ENCODE measurements at places on chromosomes 2 and 18.

DNA sequence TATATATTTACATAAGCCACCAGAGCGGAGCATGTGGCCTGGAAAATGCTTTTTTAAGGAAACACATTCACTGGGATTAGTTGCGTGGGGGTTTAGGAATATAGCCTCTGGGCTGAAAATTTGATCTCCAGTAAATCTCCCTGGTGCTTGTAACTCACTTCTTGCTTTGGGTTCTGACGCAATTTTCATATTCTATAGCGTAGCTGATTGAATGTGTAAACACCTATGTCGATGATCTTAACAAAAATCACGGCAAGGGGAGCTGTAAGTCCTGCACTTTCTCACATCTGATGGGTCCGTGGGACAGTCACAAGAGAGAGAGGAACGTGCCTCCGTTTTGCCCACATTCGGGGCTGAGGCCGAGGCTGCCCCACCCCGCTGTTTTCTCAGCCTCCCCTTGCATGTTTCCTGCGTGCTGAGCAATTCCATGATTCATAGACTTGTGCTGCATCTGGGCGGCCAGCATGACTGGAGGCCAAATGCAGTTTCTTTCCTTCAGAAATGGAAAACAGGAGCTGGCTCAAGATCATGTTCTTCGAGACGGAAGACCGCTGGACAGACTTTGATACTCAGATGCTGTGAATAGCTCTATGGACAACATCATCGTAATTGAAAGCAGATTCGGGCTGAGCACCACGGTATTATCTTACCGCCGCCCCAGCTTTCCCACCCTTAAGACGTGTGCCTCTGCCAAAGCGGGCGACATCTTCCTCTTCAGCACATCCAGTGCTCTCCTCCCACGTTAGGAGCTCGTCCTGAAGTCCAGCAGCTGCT is 109.2 kb downstream of the TMEM18 start:
- no peak for DNase-seq

GRCh38 chr18:63399300-63399699 is 23.0 kb downstream of the VPS4B start:
- DNase-seq = no peak

GRCh38 chr18:77021075-77021474 is 111.5 kb downstream of the MBP start:
- DNase-seq = no peak

DNA sequence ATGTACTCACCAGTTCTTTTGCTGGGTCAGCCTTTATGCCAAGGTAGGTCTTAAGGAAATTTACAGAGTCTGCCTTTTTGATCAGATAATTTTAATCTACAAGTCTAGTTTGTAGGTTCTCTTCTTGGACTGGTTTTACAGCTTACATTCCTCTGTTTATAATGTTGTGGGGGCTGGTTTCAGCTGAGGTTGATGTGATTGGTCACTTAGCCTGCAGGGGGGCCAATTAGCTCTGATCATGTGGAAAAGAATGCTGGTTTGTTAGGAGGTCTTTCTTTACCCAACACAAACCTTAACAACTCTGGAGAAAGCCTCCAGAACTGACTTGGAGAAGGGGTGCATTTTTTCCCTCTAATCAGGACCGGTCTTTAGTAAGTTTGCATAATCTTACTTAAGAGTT is at the start of gene KCNJ13:
KCNJ13 (minus strand) TSS at position 131 of the 400 bp plus-strand sequence. CDS start 5,203 bp downstream, outside the sequence.
- no peak for DNase-seq

GRCh38 chr2:74327199-74327598 is 16.0 kb downstream of the SLC4A5 start:
- DNase-seq = no peak

DNA sequence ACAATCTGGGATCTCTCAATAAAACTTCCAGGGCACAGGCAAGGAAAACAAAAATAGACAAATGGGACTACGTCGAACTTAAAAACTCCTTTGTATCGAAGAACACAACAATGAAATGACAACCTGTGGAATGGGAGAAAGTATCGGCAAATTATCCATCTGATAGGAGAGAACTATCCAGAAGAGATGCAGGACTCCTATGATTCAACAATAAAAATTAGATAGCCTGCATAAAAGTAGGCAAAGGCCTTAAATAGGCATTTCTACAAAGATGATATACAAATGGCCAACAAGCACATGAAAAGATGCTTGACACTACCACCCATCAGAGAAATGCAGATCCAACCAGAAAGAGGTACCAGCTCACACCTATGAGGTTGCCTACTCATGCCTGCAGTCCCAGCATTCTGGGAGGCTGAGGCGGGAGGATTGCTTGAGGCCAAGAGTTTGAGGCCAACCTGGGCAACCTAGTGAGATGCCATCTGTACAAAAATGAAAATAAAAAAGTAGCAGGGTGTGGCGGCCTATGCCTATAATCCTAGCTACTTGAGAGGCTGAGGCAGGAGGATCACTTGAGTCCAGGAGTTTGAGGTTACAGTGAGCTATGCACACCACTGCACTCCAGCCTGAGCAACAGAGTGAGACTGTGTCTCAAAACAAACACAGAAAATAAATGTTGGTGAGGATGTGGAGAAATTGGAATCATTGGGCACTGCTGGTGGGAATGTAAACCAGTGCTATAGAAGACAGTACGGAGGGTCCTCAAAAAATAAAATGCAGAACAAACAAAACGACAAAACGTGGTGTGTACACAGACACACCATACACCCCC is 21.6 kb downstream of the TWIST2 start:
- DNase-seq = no peak

DNA sequence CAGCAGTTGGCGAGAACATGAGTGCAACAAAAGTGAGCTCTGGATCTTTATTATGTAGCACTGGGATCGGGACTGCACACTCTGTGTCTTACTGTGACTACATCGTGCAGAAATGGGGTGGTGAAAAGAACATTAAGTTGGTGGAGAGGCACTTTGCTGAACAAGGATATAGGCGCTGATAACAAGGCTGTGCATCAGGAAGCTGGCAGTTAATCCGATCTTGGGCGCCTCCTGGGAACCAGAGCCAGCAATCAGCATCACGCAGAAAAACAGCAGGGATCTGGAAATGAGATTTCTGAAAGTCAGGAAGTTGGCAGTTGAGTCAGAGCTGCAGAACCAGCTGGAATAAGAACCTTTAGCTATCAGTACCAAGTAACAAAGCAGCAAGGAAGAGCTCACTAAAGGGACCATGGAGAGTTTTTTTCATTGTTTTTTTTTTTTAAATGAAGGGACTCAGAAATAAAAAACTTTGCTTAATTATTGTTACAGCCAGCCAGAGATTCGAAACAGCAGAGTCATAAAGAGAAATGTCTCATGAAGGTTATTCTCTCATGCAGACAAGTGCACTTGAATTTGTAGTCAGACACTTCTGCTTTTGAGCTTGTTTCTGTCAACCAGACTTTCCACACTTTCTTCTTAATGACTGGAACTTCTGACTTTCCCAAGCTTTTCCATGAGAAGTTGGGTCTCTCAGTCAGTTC is 22.8 kb upstream of the MYO3B start:
- no peak for DNase-seq

DNA sequence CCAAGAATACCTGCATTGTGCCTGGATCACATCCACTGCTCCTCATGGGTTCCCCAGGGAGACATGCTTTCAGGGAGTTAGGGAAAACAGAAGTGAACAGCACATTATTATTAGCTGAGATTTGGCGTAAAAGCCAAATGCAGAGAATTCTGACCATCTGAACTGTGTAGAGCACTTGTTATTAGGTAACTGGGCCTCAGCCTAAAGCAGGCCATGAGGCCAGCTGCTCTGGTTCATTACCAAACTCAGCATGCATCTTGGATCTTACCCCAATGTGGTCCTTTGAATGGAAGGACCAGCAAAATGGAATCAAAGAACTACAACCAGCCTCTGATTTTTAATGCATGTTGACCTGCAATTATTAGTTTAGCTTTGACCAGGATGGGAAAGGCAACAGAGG is 322.3 kb downstream of the KCNS3 start:
- DNase-seq = no peak

- DNase-seq = no peak
Observed at GRCh38 chr2:33437297-33437696, 39.2 kb upstream of the RASGRP3 start.
